Ovary (tissue), 10 donors: ENCODE measurements at places on chromosomes 11 and 22. TPM values are rescaled to one million over a fixed set of nuclear protein-coding genes. Genes with fewer than 3 reads are reported as not detected.

- DNase-seq, result no peak
Measured at GRCh38 chr11:77259641-77260040, 41.8 kb downstream of the GDPD4 start.

GRCh38 chr11:69298267-69299022 lies 4.5 kb downstream of the MYEOV start:
- DNase-seq, result no peak

- no peak for DNase-seq
Measured at GRCh38 chr11:123454060-123454651, 24.1 kb downstream of the GRAMD1B start.

DNA sequence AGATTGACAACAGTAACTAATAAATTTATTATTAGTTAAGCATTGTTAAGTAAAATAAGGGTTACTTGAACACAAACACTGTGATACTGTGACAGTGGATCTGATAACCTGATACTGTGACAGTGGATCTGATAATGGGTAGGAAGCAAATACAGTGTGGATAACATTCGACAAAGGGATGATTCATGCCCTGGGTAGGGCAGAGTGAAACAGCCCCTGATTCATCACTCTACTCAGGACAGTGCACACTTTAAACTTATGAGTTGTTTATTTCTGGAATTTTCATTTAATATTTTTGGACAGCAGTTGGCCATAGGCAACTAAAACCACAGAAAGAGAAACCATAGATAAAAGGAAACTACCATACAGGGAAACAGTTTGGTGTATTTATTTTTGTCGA lies 60.8 kb upstream of the CTSC start:
- no peak for DNase-seq

DNA sequence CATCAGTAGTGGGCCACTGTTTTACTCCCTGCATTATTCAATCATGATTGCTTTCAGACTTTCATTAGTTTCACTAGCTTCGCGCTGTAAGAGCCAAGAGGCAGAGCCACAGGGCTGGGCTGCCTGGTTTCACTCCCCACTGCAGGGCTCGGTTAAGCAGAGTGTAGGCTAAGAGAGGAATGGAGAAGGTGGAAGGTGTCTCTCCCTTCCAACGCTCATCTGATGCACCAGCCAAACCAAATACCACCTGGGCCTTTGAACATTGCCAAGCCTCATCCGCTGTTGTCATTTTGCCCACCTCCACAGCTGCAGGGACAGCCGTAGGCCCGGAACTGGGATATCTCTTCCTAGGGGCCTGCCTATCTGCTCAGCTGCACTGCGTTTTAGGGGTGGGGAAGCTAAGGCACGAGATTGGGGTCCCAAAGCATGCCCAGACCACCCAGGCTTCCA lies 480 bp upstream of the SMARCB1 start:
- no peak for DNase-seq

DNA sequence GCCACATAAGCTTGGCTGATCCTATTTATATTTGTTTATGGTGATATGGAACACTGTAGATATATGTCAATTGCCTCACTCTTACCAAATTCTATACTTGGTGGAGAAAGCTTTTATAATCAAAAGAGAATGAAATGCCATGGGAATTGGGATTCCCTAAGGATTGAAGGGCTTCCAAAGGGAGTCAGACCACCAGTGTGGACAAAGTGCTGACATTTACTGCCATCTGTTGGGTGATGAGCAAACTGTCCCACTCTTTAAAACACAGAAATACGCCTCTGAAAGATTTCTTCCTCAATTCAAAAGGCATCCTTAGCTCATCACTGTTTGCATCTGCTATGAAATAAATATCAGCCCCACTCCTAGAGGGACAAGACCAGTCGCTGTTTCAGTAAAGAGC lies 7.1 kb downstream of the SLC1A2 start:
- no peak for DNase-seq

DNA sequence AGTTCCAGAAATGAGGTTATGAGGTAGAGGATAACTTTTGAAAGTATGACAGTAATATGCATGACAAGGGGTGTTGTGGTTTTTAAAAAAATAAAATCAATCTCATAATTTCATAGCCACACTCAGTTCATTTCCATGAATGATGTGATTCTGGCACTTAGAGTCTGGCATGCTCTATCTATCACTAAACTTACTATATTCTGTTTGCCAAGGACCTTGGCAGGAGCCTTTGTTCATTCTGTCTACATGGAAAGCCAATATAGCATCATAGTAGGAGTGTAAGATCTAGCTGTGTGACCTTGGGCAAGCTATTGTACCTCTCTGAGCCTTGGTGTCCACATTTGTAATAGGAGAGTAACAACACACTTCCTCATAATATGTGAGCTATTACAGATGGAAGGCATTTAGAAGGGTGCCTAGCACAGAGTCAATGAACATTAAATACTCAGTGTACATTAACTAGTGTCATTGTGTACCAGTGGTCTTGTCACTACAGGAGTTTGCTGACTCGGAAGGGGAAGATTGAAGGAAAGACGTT lies 507.6 kb downstream of the SOX6 start:
- DNase-seq, result no peak

DNA sequence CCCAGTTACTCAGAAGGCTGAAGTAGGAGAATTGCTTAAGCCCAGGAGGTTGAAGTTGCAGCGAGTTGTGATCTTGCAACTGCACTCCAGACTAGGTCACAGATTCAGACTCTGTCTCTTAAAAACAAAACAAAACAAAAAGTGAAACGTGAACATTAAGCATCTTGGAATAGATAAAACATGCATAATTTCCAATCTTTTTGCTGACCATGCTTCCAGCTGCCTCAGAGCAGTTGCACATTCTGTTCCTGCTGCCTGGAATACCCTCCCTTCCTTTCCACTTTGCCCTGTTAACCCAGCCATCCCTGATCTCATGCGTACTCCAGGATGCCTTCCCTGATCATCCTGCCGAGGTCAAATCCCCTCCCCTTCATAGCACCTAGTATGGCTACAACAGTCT lies 718 bp upstream of the CCDC88B start:
- no peak for DNase-seq

GRCh38 chr11:18254781-18255361 lies 6.4 kb upstream of the SAA2 start:
- DNase-seq, result no peak

DNA sequence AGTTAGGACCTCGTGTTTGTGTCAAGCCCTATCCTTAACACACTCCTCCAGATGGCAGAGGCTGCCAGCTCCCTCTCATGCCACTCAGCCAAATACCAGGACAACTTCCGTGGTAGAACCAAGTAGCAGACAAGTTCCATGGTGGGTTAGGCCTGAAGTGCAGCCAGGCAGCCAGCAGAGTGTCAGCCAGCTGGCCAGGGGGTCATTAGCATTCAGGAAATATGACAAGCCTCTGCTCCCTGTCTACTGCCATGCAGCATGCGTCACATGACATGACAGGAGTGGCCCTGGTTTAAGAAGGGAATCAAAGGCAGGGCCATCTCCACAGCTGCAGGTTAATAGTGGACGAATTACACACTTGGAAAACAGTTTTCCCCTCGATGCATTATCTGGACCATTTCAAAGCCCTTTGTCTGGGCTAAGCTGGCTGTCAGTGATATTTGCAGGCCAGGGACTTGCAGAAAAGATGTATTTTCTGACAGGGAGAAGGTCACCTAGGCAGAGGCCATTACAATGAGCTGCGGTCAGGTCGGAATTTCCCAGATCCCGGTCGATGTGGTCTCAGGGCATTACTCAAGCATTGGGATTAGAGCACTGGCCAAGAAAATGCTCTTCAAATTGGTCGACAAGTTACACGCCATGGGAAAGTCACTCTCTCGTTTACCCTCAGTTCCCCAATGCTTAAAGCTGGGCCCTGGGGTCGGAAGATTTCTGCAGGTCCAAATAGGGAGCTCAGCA lies 461.7 kb upstream of the CADM1 start:
- no peak for DNase-seq

GRCh38 chr11:96472085-96472484 lies 82.3 kb downstream of the JRKL start:
- no peak for DNase-seq

DNA sequence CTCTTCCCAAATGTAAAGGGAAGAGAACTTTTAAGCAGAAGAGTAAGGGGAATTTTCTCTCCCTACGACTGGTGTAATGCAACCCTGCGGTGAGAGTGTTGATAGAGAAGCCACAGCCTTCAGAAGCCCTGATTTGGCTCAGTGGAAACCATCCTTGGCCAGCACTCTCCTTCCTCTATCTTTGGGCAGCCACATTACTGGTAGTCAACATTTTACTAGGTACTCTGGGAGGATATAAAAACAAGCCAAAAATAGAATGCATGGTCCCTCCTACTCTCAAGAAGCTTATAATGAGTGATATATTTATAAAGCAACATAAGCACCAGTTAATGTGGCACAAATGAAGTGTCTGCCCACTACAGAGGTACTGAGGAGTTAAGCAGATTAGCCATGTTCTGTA lies 201.8 kb upstream of the NCAM1 start:
- no peak for DNase-seq

GRCh38 chr11:34169686-34170085 lies 64.3 kb downstream of the NAT10 start:
- DNase-seq, result no peak

DNA sequence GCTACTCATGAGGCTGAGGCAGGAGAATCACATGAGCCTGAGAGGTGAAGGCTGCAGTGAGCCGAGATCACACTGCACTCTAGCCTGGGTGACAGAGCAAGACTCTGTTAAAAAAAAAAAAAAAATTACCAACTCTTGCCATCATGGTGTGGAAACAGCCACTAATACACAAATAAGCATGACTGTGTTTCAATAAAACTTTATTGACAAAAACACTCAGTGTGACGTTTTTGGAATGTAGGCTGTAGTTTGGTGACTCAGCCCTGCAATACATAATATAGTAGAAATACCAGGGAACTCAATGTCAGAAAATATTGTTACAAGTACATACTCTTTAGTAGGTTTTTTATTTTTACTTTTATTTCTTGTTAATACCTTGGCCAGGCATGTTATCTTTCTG lies 207.1 kb downstream of the CASP12 start:
- no peak for DNase-seq

DNA sequence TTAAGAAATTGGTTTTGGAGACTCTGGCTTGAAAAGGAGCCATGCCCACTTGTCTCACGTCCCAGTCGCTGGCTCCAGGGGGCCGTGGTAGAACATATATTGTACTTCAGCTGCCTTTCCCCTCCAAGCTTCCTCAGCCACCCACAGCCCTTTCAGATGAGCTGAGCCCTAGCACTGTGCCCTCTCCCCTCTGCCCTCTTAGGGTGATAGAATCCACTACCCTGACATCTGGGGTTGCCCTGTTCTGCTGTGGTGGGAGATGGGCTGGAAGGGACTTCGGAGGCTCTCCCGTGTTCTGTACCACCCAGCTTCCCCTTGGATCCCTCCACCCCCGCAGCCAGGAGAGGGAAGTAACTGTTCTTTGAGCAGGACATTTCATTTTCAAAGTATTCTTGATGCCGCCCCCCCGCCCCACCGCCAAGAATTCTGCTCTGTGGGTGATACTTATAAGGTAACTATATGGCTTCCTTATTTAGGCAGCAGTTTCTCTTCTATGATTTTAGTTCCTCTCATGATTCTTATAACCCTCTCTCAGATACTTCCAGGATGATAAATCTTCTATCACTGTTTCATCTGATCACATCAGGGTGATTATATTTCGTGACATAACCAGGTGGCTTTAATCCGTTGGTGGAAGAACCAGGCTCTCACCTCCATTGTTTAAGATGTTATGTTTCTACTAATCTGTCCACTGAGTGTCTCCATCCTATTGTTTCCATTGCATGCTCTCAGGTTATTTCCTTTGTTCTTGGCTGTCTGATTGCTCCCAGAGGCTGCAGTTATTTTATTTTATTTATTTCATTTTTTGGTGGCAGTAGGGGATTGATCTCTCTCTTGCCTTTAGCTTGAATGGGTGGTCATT lies 24.1 kb downstream of the ZBTB16 start:
- DNase-seq, result no peak

DNA sequence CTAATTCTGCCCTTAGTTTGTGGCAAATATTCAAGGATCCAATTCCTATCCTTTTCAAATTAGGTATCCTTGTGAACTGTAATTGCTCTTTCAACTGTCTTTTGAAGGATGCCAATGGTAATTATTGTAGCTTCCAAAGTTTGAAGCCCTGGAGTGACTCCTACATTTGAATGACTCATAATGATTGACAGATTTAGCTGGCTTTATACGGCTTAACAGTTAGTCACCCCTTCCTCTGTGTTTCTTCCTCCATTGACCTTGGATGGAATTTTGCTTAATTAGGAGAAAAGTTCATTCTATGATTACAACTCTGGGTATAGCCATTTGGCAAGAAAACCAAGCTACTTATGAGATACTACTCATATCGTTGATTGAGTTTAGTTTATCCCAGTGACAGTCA lies 639.3 kb upstream of the KIRREL3 start:
- DNase-seq, result no peak

GRCh38 chr11:79331203-79331901 lies 109.5 kb downstream of the TENM4 start:
- no peak for DNase-seq

GRCh38 chr11:66493130-66493529 lies 12.9 kb downstream of the DPP3 start:
- no peak for DNase-seq

DNA sequence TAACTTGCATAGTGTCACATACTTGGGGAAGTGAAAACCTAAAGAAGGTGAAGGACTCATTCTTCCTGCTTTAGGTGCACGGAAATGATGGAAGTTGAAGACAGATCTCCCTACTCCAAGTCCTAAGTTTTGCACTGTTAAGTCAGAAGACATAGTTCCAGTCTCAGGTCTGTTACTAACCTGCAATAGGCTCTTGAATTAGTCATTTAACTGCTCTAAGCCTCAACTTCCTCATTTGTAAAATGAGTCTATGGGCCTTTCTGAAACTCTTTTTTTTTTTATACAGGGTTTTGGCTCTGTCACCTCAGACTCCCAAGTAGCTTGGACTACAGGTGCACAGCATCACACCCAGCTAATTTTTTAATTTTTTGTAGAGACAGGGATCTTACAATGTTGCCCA lies 30.8 kb upstream of the POU2AF1 start:
- DNase-seq, result no peak

- DNase-seq, result no peak
Measured at GRCh38 chr11:72655014-72655413, 19.2 kb downstream of the PDE2A start.

DNA sequence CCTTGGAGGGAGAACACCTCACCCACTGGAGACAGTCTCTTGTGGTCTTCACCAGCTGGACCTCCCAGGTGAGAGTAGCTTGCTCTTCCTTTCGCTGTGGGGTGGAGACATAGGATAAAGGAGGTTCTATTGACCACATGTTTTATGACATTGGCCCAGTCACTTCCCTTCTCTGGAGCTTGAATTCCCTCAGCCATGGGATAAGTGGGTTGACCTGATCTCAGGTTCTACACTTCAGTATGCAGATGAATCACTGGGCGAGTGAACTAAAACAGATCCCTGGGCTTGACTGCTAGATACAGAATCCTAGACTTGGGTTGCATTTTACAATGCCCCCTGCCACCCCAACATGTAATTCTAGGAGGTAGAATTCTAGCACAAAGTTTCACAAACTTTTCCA lies 54.8 kb upstream of the PRSS23 start:
- DNase-seq, result no peak

The MAJIN gene
- polyA plus RNA-seq, result not detected

The DKK3 gene
- 43.5 TPM for polyA plus RNA-seq

The SYT13 gene
- polyA plus RNA-seq, result not detected

The TBC1D10A gene
- polyA plus RNA-seq, result 6.1 TPM

The OR6T1 gene
- not detected for polyA plus RNA-seq

The DNAJB7 gene
- not detected for polyA plus RNA-seq

The SWAP70 gene
- polyA plus RNA-seq, result 23.0 TPM

The OLFML1 gene
- 32.8 TPM for polyA plus RNA-seq

The OR52E4 gene
- polyA plus RNA-seq, result not detected

The MMP8 gene
- 0.02 TPM for polyA plus RNA-seq

The OR2D2 gene
- polyA plus RNA-seq, result not detected

The DGAT2 gene
- polyA plus RNA-seq, result 1.2 TPM

The SCT gene
- not detected for polyA plus RNA-seq

The PGA5 gene
- 1.1 TPM for polyA plus RNA-seq

The PANX3 gene
- polyA plus RNA-seq, result not detected

The SCN4B gene
- polyA plus RNA-seq, result 0.50 TPM
